ENCODE measurements at places on chromosomes 3 and 15.
A peak's percentile ranks its signal among the peaks of the same experiment; 100 is the strongest.

GRCh38 chr3:39284457-39284881, 4.6 kb upstream of the CX3CR1 start:
- no peak for DNase-seq

DNA sequence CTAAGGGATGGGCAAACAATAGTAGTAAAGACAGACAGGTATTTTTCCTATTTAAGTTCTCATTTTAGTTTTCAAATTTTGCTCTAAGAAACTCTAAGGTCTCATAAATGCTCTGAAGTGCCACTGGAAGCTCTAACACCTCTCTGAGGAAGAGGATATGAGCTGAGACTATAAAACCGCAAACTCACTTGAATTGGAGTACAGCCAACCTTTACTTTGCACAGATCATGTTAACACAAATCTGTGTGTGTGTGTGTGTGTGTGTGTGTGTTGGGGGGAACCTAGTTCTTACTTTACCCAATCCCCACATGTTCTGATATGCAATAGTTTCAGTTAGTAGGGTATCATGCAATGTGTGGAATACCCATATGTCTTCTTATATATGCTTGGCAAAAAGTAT, 446.8 kb downstream of the CHL1 start:
- DNase-seq, result no peak

GRCh38 chr3:30341851-30342250, 264.6 kb upstream of the TGFBR2 start:
- DNase-seq, result no peak

DNA sequence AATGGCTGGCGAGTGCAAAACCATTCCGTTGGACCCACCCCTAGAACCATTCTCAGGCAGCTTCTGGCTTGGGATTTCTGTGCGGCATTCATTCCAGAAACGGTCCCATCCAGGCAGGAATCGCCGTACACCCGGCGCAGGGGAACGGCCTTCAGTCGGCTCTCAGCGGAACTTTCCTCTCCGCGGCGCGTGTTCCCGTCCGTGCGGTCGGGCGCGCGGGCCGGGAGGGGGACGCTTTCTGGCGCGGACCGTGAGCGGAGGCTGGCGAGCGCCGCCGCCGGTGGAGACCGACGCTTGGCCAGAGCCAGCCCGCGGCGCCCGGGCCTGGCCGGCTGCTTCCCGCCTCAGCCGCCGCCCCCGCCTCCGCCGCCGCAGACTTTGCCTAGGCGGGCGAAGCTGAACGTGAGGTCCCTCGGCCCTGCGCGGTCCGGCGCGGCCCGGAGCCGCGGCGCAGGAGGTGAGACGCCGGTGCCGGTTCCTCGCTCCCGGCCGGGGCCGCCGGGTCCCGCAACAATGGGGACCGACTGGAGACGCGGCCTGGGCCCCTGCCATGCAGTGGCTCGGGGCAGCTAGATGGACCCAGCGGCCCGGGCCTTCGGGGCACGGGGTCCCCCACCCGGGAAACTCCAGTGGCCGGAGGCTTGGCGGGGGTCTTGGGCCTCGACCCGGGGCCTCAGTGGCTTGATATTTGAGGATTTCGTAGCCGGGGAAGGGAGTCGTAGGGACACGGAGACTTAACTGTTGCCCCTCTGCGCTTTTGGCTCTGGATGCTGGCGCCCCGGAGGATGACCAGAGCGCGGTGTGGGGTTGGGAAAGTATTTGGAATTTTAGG, at the start of gene RAD54L2:
TSS of gene RAD54L2 (plus strand) at position 261 of the 832 bp plus-strand sequence. CDS start 51,702 bp downstream, outside the sequence.
- peak; percentile 97 for DNase-seq

DNA sequence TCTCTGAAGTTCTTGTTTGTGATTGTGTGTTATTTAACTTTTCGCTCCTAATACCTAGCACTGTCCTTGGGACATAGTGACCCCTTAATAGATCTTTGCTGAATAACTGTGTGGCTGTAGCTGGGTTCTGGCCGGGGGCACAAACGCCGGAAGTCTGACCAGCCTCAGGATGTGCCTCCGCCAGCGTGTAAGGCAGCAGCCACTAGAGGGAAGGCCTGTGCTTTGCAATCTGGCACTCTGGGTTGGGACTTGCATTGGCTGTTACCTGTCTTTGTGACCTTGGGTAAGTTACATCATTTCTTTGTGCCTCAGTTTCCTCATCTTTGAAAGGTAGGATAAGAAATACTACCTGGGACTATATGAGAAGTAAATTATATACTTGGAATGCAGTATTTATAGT, 158.7 kb downstream of the GHSR start:
- no peak for DNase-seq

DNA sequence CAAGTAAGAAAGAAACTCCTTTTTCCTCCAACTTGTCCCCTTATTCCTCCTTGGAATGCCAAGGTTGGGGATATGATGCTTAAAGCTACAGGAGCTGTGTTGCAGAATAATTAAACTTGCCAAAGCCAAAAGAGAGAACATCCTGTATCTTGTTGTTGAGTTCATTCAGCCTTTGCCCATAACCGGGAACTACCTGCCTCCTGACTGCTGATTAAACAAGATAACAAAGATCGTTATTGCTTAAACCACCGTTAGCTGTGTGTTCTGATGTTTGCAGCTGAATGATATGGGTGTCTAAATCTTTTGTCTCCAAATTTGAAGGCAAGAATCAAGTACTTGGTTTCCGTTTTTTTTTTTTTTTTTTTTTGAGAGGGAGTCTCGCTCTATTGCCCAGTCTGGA, 61.5 kb downstream of the DPPA2 start:
- no peak for DNase-seq
